ENCODE measurements at places on chromosomes 16 and 17.

DNA sequence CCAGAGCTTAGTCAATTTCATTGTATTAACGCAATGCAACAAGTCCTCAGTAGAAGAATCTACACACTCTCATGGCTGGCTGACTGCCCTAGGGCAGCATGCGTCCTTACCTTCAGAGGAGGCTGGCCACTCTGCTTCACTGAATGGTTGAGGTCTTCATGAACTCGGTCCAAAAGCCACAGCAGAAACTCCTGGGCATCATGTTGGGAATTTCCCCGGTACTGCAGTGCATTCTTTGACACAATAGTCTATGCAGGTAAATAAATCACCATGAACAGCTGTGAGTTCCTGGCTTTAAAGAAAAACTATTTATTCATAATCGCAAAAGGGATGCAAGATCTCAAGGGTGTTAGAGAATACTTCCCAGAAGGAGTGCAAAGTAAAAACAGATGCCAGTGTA lies 41.3 kb downstream of the USP31 start:
- no peak for DNase-seq

GRCh38 chr16:14150796-14151195 lies 79.7 kb downstream of the MRTFB start:
- DNase-seq: no peak

DNA sequence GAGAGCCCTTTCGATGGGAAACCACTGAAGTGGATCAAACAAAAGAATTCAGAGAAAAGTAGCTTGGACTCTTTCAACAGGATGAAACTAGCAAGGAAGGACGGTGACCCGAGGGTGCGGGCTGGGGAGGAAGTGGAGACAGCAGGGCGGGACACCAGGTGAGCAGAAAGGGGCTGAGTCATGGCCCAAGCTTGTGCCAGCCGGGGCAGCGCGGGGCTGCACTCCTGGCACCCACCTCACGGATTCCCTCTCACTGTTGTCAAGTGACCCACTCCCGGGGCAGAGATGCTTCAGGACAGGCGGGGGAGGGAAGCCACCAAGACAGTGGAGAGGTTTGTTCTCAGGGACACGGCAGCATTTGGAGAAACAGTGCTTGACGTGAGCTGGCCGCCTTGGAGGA lies 10.7 kb upstream of the RNF222 start:
- peak; percentile 81 for DNase-seq

DNA sequence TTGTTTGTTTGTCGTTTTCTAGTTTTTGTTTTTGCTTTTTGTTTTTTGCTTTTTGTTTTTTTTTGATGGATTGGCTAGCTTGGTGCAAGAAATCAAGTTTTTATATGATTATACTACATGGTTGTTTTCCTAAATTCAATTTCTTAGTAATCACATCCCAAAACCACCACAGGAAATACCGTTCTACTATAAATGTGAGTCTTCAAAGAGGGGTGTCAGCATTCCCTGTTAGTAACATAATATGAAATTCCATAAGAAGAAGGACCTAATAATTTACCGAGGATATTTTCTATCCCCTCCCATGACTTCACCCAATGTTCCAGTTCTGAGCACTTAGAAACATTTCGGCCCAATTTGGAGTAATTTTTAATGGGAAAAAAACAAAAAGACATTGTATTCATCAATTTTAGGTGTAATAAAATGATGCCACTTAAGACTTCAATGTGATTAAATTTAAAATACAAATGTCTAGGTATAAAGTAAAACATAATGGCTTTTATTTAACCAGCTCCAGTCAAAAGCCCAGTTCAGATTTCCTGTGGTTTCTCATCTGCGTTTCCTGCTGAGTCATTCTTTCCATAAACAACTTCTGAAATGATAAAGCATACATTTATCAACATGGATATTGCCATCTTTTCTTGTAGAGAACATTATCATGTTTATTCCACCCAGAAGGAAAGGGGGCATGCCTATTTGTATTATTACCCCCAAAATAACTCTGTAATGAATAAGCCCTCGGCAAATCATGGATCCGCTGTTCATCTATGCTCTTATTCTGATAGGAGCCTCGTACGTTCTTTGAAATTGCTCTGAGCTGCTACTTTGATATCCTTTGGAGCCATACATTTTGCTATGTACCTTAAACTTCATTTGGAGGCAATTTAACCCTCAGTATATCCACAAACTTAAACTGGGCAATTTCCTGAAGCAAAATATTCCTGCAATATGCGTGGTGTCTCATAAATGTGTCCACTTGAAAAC lies 28.1 kb downstream of the HSBP1 start:
- DNase-seq: peak; percentile 58

- no peak for DNase-seq
Observed at GRCh38 chr17:73151916-73152632, 12.7 kb upstream of the SSTR2 start.

DNA sequence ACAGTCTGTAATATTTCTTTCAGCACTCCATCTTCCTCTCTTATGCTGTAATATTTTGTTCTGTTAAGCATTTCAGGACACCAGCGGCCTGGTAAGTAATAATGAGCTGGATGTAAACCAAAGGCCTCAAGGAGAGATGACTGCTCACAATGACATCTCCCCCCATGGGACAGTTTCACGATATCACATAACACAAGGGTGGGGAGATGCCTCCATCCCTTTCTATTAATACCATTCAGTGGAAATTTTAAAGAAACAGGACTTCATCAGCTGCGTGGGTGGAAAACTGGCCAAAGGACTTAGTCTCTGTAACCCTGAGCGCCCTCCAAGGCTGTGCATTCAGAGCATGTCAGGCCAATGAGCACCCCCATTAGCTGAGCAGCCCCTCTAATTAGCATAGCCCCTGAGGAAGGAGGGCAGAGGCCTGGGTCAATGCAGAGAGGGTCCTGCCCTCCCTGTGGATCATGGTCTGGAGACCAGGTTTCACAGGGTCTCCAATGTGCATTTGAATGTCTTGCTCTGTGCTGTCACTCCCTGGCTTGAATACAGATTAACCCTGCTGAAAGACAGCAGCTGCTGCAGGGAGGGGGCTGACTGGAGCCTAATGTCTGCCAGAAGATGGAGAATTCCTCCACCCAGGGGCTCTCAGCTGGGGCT lies 156.4 kb downstream of the HS3ST2 start:
- DNase-seq: no peak

- DNase-seq: no peak
Observed at GRCh38 chr17:41912925-41913324, 5.8 kb downstream of the ACLY start.

- no peak for DNase-seq
Observed at GRCh38 chr17:79224476-79224875, 149.9 kb downstream of the ENGASE start.

DNA sequence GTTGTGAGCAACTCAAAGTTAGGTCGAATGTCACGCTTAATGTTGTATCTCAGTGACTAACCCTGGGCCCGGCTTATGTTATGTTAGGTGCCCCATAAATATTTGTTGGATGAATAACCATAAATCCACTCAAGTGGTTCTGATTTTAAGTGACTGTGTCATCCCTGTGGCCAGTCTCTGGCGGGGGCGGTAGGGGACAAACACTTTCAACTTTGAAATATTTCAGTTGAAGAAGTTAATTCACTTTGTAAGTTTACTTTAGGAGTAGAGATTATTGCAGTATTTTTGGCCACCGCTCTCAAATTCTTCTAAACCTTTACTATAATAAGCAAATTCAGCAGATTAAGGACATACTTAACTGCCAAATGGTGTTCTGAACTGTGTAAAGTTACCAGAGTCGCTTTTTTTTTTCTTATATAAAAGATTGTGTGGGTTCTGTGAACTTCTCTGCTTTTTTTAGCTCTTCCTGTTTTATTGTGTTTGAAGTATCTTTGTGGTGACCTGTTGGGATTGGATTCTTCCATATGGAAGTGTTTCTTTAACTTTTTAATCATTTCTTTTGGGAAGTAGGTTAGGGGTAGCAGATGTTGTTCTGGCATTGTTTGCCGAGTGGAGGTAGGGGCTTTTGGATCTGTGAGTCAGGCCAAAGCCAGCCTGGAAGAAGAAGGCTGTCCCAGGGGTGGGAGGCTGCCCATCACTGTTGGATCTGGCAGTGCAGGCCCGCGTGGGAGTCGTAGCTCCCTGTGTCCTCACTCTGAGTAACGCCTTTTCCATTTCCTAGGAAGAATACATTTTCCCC lies 61.4 kb upstream of the TBX2 start:
- DNase-seq: peak; percentile 56

DNA sequence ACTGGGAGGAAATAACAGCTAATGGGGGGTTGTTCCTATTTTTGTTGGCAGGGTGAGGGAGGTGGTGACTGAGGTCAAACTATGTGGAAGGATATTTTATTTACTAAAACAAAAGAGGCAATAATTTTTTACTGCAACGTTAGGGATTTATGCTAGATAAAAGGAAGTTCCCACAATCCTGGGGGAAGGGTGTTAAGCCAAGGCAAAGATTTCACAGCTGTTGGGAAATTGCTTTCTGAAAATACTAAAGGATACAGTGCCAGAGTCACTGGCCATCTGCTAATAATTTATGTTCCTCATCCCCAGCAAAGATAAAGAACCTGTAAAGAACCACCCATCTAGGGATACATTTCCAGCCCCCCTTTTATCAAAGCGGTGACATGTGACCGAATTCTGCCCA lies 756.0 kb upstream of the RBFOX1 start:
- DNase-seq: no peak

DNA sequence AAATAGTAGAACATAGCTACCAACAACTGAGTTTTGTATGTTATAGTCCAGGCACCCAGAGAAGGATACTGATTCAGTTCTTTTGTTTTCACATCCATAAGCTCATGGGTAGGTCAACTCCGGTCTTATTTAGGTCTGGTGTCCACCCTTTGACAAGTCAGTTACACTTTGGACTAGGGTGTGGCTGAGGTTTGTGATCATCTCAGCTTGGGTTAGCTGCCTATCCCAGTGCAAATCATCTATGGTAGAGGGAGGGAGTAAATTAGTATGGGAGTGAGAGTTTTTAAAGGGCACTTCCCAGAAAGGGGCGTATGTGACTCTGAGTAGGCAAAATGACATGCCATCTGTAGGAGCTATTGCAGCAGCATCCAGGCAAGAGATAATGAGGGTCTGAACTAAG lies 66.1 kb downstream of the TANC2 start:
- DNase-seq: no peak

- no peak for DNase-seq
Observed at GRCh38 chr17:33602981-33603380, 309.9 kb upstream of the ASIC2 start.

GRCh38 chr16:70393662-70394061 lies 45.2 kb downstream of the ST3GAL2 start:
- DNase-seq: no peak

GRCh38 chr16:48542020-48542473 lies 67.9 kb downstream of the N4BP1 start:
- DNase-seq: peak; percentile 43

- DNase-seq: no peak
Observed at GRCh38 chr17:3007651-3008121, 55.7 kb downstream of the OR1D5 start.

DNA sequence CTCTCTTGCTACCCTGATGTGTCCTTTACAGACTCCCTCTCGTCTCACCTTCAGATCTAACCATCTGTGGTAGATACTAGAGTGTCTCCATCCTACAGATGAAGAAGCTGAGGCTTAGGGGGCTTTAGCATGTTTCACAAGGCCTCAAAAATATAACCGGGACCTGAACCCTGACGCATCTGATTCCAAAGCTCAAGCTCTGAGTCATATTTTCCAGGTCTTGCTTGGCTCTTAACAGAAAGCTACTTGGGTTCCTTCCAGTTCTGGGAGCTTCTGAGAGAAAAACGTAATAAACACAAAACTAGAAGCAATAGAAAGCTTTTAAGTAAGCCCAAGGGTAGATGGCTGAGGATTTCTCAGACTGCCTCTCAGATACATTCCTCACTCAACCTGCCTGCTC lies 224.3 kb upstream of the EEF2KMT start:
- no peak for DNase-seq

- peak; percentile 62 for DNase-seq
Observed at GRCh38 chr17:67629971-67630320, 87.8 kb upstream of the NOL11 start.

DNA sequence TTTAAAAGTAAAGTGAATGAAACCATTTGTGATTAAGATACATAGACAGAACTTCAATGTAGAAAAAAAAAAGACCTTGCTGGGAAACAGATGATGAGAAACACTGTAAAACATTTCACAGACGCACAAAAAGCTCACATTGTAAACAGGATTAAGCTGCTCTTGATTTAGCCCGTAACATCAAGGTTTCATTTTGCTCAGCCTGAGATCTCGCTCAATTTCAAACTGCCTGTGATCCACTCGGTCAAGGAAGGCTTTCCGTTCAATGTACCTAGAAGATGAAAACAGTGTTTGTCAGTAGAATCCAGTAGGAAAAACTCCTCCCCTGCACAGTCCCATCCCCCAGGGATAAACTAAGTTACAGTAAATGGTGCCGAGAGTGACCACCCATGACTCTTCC lies 42.3 kb upstream of the BCAR1 start:
- DNase-seq: no peak

DNA sequence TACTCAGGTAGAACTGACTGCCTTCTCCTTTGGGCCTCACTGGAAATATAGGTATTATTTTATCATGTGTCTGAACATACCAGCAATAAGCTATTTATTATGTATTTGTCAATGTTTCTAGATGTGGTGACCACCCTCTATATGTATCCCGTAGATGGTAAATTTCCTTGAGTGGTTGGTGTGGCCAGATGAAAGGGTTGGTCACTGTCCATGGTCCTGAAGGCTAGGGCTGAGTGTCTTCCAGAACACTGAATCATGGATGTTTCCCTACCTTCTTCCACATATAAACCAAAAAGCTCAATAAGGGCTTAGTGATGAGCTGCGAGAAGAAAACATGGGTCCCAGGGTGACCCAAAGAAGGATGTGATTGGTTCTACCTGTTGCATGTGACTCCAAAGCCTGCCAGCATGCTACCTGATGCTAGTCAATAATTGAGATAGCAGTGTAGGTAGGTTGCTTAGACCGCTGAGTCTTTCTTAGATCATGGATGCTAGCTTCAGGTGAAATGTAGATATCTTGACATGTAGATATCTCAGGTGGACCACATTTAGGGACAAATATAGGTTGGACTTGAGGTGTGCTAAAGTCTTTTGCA lies 150.3 kb downstream of the ASIC2 start:
- DNase-seq: peak; percentile 67

GRCh38 chr16:73319737-73320136 lies 271.8 kb upstream of the ZFHX3 start:
- no peak for DNase-seq

- DNase-seq: no peak
Observed at GRCh38 chr16:77328274-77328673, 106.6 kb downstream of the ADAMTS18 start.

- DNase-seq: no peak
Observed at GRCh38 chr17:17569691-17570090, 21.8 kb downstream of the PEMT start.

- no peak for DNase-seq
Observed at GRCh38 chr17:82303944-82304808, 13.2 kb downstream of the CD7 start.

Data from epithelial cell of esophagus (primary cell).